Esophagus (tissue), 2 donors: ENCODE measurements at places on chromosomes 5 and 9. TPM values are rescaled to one million over a fixed set of nuclear protein-coding genes. Genes with fewer than 3 reads are reported as not detected.

POLR3G gene
- polyA plus RNA-seq: 3.4 TPM

HTR1A gene
- polyA plus RNA-seq: not detected

IFNK gene
- polyA plus RNA-seq: not detected

CDC20B gene
- not detected for polyA plus RNA-seq

PSD2 gene
- polyA plus RNA-seq: 0.04 TPM

FOXI1 gene
- not detected for polyA plus RNA-seq

LAMC3 gene
- polyA plus RNA-seq: 1.1 TPM

CDK5RAP2 gene
- 18.6 TPM for polyA plus RNA-seq

CHSY3 gene
- polyA plus RNA-seq: 0.02 TPM

LMX1B gene
- 0.02 TPM for polyA plus RNA-seq

GMCL2 gene
- not detected for polyA plus RNA-seq

ARID3C gene
- not detected for polyA plus RNA-seq

DOCK2 gene
- polyA plus RNA-seq: 1.2 TPM

CD14 gene
- polyA plus RNA-seq: 14.3 TPM

AGXT2 gene
- not detected for polyA plus RNA-seq
